NCI-H1105 (cell line): ENCODE measurements at places on chromosomes 6 and 20.

DNA sequence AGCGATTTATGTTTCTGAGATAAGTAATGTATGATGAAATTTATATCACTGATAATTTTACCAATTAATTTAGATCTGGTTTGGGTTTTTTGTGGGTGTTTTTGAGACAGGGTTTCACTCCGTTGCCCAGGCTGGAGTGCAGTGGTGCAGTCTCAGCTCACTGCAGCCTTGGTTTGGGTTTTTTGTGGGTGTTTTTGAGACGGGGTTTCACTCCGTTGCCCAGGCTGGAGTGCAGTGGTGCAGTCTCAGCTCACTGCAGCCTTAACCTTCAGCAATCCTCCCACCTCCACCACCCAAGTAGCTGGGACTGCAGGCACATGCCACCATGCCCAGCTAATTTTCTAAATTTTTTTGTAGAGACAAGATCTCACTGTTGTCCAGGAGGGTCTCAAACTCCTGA, 13.0 kb downstream of the MRS2 start:
- no peak for DNase-seq

GRCh38 chr20:23946206-23946605, 42.4 kb downstream of the GGTLC1 start:
- no peak for DNase-seq

DNA sequence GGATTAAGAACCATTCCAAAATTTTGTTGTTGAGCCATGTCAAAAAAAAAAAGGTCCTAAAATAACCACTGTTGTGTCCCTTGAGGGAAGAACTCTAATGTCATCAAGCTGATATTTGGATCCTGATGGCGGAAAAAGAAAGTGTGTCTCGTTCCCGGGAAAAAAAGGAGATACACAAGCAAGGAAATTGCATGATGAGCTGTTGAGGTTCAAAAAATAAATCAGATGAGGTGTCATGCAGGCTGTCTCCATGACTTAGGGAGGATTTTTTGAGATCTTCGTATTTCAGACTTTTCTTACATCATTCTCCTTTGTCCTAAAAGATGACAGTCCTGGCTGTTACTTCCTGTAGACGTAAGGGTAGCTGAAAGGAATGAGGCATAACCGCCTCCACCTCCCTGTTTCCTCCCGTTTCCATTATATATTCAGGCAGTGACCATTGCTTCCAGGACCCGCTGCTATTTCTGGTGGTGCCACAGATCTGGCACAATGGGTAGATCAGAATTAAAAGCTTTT, 117.3 kb upstream of the TNFAIP3 start:
- DNase-seq = no peak

DNA sequence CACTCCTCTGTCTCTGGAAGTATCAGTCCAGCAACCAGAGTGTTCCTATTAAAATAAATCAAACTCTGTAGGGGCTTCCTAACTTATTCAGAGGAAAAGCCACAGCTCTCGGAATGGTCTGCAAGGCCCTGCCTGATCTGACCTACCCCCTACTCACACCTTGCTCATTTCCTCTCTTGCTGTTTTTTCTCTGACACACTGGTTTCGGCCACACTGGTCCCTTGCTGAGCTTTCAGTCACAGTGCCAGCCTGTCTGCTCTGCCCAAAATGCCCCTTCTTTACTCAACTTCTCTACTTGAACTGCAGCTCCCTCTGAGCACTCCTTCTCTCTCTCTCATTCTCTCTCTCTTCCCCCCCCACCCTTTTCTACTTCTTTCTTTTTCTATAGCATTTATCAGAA, 430.2 kb downstream of the UTRN start:
- DNase-seq = no peak

DNA sequence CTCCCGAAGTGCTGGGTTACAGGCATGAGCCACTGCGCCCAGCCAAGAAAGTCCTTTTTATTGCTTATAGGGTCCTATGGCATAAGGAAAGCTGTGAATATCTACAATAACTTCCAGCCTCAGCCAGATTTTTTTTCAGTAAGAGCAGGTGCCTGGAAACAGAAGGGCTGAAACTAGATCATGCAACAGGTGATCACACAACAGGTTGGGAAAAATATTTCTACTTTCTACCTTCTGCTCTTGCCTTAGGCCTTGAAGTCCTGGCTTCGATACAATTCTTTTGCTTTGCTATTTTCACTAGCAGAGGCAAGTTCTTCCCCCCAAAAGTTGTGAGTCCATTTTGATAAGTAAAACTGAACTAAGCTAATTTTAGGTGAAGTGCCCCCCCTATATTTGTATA, 9.7 kb upstream of the FBXO30 start:
- DNase-seq = no peak

DNA sequence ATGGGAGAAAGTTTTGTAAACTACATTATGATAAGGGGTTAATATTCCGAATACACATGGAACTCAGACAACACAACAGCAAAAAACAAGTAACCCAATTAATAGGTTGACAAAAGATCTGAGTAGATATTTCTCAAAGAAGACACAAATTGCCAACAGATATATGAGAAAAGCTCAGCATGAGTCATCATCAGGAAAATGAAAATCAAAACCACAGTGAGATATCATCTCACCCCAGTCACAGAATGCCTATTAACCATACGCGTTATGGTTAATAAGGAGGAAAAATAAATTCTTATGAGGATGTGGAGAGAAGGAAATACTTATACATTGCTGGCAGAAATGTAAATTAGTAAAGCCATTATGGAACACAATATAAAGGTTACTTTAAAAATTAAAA, 695.0 kb downstream of the COL12A1 start:
- DNase-seq = no peak

DNA sequence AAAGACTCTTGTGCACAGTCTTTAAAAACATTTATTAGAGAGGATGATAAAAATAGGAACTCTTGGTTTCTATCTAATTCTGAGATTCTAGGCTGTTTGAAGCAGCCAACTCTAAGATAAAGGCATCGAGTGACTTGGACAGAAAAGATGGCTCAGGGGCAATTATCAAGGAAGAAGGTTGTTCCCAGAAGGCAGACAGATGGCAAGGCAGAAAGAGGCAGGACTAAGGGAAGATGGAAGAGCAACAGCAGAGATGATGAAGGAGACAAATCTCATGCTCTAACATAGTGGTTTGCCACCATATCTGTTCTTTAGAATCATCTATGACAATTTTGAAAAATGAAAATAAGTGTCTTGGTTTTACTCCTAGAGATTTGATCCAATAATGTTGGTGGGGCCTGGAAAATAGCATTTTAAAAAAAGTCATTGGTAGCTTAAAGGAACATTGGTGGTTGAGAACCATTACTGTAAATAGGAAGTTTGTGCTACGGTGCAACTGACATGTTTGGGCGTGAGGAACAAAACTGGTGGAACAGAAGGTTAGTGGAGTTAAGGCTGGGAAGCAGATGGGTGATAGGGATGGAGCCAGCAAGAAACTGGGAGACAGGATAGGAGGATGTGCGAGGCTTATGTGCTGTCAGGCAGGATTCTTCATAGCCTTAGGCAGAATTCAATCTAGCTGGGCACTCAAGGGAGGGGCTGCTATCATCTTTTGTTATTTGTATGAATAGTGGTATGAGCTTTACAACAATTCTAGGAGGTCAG, 751.1 kb downstream of the DHX35 start:
- DNase-seq = no peak

GRCh38 chr20:41854765-41855164, 236.6 kb upstream of the CHD6 start:
- no peak for DNase-seq

DNA sequence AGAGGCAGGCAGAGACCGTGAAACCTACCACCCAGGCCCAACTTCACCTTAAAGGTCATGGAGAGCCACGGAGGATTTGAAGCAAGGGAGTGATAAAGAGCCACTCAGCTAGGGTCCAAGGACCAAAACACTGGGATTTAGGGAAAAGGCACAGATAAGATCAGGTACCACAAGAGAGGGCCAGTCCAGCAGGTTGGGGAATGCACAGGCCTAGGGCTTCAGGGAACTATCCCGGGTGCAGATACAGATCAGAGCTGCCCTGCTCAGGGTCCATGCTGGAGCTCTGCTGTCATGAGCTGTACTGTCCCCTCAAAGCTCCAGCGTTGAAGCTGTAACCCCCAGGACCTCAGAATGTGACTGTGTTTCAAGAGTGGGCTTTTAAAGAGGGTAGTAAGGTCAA, 16.9 kb downstream of the SLC22A23 start:
- DNase-seq = no peak

GRCh38 chr6:85124472-85125354, 325.2 kb upstream of the NT5E start:
- no peak for DNase-seq

DNA sequence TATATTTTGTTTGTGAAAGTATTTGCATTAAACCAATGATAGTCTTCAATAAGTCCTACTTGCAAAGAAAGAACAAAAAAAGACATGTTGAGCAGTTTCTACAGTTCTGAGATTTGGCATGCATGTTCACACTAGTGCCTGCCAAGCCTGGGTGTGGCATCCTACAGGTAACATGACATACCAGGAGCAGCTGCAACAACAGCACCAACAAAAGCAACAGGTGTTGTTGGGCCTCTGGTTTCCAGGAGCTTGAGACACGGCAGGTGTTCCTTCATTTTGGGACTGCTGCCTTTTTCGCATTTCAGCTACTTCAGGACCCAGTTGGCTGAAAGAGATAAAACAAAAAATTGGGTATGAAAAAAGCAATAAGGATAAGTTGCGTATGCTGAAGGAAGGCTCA, 41.2 kb upstream of the MTRF1L start:
- DNase-seq = peak; percentile 89

GRCh38 chr6:22284666-22285065, 12.2 kb downstream of the PRL start:
- no peak for DNase-seq

- no peak for DNase-seq
These were observed 862.3 kb upstream of the FLRT3 start for GRCh38 chr20:15199698-15200097.

DNA sequence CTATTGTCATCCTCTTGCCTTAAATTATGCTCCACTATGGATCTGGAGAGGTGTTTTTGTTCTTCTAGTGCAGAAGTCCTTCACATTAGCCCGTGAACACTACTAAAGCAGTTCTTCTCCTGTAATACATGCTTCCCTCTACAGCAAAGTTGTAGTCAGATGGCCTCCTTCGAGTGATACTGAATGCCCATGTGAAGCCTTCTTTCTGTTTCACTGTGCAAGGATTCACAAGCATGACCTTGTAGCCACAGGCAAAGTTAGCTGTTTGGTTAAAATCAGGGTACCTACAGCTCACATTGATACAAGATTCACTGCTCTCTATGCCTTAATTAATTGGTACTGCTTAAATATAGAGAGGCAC, 47.6 kb downstream of the ARHGAP18 start:
- no peak for DNase-seq

GRCh38 chr6:32941214-32941768, 463 bp upstream of the HLA-DMB start:
- DNase-seq = no peak

GRCh38 chr6:13834790-13835189, 20.4 kb upstream of the MCUR1 start:
- DNase-seq = no peak

DNA sequence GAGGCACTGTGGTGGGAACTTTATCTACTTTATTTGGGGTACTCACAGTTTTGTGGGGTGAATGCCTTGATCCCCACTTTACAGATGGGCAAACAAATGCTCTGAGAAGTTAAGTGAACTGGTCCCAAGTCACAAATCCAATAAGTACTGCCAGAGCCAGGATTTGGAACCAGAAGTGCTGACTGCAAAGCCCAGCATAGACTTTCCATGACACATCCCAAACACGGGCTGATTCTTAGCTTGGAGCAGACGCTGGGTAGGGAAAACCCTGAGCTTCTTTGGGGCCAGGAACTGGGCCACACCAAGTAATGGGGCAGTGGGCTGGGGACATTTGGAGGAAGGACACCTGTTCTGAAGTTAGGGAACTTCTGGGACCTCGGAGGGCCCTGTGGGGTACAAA, 20.3 kb downstream of the RIN2 start:
- no peak for DNase-seq

- no peak for DNase-seq
These were observed 1.4 kb downstream of the ZNF512B start for GRCh38 chr20:63968136-63968927.

GRCh38 chr20:16708602-16709001, 21.2 kb upstream of the SNRPB2 start:
- DNase-seq = peak; percentile 64

DNA sequence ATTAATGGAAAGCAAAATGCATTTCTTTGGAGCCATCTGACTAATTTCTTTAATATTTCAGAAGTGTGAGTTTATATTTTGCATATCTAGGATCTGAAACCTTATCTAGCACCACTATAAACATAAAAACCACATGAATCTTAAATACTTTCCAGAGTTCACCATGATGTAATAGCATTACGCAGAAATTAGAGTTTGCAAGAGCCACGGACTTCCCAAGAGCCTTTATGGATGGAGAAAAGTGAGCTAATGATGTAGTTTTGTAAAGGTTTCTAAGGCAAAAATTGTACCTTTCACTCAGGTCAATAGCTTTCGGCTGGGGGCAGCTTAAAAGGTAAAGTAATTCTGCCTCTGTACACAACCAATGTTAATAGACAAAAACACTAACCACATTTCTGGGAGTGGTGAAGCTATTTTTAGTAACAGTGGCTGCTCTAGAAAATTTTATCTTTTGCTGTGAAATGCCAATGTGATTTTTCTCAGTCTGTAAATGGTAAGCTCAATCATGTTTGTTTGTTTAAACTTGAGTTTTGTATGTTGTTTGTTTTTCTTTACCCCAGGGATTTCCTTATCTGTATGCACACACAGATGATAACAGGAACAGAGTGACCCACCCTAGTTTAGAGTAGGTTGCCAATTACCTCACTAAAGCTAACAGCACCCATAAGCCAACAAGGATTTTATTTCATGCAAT, 80.5 kb downstream of the FILIP1 start:
- no peak for DNase-seq

- DNase-seq = no peak
These were observed 36.2 kb upstream of the CDKAL1 start for GRCh38 chr6:20498041-20498385.

GRCh38 chr6:110885526-110885925, 10.9 kb downstream of the AMD1 start:
- no peak for DNase-seq

GRCh38 chr6:132341646-132342045, 59.6 kb downstream of the MOXD1 start:
- DNase-seq = no peak

DNA sequence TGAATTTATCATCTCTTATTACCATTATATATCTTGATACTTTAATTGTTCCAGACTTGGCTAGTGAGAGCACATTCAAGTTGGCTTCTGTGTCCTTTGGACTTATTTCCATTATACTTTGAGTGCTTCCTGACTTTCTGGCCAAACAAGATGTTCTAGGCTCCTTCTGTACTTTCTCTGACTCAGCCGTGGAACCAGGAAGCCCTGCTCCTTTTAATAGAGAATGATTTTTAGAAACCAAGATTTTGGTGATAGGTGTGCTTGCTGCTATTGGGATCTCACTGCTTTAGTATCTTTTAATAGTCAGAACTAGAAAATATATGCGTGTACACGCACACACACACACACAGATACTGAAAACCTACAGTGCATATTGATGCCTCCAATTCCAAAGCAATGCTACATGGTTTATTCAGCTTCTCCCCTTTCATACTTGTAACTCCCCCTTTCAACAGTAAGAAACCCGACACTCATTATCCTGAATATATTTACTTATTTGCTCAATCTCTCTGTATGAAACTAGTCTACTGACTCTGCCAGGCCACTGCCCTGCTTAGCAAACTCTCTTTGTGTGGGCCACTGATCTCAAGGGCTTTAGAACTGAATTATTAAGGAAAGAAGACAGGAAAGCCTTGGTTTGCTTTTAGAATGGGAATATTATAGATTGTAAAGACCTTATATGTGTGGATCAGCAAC, 42.7 kb upstream of the EZR start:
- no peak for DNase-seq
